Right lung (tissue), 10 donors: ENCODE measurements at places on chromosomes 7 and 10. TPM values are rescaled to one million over a fixed set of nuclear protein-coding genes. Genes with fewer than 3 reads are reported as not detected.

GRCh38 chr10:24886290-24886680 is 66.1 kb downstream of the PRTFDC1 start:
- no peak for DNase-seq

DNA sequence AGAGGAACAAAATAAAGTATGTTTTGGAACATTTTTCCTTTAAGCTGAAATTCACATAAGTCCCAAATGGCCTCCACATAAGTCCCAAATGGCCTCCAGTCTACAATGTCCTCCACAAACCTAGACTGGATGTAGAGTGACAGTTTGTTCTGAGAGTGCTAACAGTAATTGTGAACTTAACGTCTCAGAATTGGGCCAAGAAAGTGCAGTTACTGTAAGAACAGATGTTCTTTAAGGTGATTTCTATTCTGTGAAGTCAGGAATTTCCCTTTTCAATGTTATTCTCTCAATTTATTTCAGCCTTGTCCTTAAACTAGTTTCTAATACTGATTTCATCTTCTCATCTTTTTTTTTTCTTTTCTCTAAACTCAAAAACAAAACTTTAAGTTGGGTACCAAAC is 188.7 kb upstream of the SEMA3E start:
- no peak for DNase-seq

GRCh38 chr10:75197066-75197465 is 13.5 kb upstream of the VDAC2 start:
- DNase-seq = no peak

DNA sequence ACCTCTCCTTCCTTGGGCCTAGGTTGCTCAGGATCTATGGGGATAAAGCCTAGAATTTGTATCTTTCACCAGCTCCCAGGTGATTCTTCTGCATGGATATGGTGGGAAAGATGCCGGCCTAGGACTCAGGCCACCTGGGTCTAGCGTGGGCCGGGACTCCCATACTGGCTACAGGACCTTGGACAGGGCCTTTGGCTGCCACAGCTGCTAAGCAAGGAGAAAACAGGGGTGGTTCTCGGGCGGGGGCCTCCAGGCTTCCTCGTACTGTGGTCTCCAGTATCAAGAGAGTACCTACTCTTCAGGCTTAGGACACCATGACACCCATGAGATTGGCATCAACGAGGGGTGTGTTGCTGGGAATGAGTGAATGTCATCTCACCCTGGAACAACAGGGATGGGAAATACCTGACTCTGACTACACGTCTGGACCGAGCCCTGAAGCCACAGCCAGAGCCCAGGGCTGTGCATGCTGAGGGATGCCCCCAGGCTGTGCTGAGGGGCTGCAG is 120.3 kb upstream of the ADAM12 start:
- DNase-seq = no peak

DNA sequence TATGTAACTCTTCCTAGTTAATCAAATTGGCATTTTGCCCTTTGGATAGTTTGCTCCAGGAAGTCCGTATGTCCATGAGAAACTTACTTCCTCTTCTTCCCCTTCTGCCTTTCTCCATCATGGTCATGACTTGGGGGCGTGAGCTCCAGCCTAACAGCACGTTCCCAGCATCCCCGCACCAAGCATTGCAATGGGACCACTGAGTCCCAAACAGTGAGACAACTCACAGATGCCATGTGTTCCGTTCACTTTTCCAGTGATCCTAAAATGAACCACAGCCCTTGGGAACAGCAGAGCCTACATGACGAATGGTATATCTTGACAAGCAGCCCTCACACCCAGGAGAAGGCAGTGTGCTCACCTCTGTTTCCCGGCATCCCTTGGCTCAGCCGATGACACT is 10.7 kb downstream of the BTBD16 start:
- DNase-seq = no peak

DNA sequence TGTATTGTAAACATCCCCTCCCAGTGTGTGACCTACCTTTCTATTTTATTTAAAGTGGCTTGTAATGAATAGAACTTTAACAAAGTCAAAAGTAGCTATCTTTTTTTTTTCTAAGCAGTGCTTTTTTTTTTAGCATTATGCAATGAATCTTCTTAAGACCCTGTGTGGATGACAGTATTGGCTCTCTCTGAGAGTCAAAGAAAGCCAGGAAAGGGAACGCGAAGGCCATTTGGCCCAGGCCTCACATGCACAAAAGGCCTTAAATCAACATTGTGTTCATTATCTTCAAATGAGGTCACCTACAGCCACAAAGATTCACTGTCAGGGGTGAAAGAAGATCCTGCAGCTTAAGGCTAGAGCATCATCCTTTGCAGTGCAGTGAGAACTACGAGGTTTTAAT is 721.5 kb downstream of the GRID1 start:
- no peak for DNase-seq

GRCh38 chr10:123537188-123537961 is 128.8 kb upstream of the GPR26 start:
- DNase-seq = no peak

The NKX1-2 gene
- polyA plus RNA-seq = not detected
